ENCODE measurements at places on chromosomes 7 and 10. TPM values are rescaled to one million over a fixed set of nuclear protein-coding genes. Genes with fewer than 3 reads are reported as not detected.

GRCh38 chr10:89632824-89633223, 12.2 kb downstream of the PANK1 start:
- no peak for DNase-seq

DNA sequence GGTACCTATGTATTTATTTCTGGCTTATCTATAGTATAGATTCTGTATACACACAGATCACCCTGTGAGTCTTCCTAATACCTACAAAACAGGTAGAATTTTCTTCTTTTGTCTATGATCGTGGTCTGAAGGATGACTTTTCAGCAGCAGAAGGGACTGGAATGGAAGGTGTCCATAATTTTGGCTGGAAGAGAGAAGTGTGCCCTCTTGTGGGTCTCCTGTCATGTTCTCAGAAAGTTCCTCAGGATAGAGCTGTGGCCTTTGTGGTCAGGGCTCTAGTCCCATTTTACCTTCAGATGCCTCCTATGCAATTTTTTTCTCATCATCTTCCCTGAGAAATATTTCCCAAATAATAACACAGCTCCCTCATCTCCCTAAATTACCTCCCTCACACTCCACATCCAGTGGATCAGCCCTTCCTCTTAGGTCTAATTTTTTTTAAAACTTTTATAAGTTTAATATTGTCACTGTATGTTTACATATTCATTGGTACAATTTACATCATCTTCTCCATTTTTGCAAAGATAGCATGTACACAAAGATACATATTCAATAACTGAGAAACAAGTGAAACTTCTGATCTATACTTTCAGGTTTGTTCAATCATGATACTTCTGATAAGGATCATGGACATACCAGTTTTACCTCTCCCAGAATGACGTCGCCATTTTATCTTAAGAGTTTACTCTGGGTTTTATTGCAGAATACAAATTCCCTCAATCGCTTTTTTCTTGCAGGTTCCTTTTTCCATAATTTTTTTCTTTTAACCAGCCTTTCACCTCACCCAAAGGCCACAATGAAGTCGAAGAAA, 112.7 kb downstream of the REEP3 start:
- no peak for DNase-seq

YKT6 gene
- 49.4 TPM for total RNA-seq

DNA sequence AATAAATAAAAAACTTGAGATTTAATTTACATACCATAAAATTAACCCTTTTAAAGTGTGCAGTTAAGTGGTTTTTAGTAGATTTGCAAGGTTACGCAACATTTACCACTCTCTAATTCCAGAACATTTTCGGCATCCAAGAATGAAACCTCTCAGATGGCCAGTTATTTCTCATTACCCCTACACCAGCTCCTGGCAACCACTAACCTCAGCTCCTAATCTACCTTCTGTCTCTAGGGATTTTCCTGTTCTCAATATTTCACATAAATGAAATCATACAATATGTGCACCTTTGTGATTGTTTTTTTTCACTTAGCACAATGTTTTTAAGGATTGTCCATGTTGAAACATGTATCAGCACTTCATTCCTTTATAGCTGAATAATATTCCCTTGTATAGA, 45.1 kb downstream of the INPP5F start:
- no peak for DNase-seq

DNA sequence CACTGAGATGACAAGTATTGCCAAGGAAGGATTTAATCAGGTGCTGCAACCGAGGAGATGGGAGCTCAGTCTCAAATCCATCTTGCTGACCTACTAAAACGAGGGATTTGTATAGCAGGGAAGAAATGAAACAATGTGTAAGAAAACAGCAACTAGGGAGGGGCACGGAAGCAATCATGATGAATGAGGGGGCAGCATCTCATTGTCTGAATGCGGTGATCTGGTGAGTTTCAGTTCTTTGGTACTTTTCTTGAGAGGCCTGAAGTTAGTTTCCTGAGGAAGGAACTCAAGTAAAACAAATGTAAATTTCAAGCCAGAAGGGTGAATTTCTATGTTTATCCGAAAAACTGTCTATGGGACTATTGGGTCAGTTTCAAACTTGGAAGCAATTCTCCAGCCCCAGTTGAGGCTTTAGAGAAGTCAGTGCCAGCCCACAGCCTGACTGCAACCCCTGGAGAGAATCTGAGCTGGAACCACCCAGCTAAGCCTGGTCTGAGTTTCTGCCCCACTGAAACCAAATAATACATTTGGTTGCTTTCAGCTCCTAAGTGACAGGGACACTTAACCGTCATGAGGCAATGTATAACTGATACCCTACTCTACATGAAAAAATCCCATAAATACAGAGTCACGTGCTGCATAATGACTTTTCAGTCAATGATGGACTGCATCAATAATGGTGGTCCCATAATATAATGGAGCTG, 45.8 kb upstream of the TNS3 start:
- DNase-seq: no peak

DNA sequence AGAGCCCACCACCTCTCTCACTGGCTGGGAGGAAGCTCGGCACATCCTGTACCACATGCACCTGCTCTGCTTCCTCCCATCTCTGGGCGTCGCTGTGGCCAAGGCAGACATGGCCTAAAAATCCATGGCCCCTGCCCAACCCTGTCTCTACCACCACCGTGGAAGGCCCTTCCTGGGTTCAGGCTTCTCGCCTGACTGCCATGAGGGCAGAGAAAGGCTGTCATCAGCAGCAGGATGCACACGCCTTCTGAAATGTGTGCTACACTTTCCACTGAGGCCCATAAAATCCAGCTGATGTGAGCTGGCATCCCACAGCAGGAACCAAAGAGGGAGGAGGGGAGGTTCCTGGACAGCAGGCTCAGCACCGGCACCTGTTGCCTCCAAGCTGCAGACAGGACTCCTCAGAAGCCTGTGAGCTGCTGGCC, 93.4 kb downstream of the PTPRN2 start:
- no peak for DNase-seq

GRCh38 chr10:77756319-77757232, 119.0 kb upstream of the KCNMA1 start:
- DNase-seq: no peak

ABCC2 gene
- 2.1 TPM for total RNA-seq

NEBL gene
- 85.2 TPM for total RNA-seq

ELN gene
- total RNA-seq: 31.8 TPM

IDI1 gene
- 48.4 TPM for total RNA-seq

DNA sequence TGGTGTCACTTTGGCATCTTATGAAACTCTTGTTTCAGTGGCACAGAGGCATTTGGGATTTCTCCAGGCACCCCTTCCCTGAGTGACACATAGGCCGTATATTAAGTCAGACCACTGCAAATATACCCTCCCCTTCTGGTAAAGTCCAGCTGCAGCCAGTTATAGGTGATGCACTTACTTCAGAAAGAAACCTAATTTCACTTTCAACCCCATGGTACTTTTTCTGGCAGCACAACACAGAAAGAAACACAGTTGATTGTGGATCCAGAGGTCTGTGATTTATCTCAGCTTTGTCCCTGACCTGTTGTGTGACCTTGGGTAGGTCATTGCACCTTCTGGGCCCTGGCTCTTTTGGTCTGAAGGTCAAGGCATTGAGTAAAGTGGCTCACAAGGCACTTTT, 173.2 kb downstream of the BUB3 start:
- no peak for DNase-seq

DNA sequence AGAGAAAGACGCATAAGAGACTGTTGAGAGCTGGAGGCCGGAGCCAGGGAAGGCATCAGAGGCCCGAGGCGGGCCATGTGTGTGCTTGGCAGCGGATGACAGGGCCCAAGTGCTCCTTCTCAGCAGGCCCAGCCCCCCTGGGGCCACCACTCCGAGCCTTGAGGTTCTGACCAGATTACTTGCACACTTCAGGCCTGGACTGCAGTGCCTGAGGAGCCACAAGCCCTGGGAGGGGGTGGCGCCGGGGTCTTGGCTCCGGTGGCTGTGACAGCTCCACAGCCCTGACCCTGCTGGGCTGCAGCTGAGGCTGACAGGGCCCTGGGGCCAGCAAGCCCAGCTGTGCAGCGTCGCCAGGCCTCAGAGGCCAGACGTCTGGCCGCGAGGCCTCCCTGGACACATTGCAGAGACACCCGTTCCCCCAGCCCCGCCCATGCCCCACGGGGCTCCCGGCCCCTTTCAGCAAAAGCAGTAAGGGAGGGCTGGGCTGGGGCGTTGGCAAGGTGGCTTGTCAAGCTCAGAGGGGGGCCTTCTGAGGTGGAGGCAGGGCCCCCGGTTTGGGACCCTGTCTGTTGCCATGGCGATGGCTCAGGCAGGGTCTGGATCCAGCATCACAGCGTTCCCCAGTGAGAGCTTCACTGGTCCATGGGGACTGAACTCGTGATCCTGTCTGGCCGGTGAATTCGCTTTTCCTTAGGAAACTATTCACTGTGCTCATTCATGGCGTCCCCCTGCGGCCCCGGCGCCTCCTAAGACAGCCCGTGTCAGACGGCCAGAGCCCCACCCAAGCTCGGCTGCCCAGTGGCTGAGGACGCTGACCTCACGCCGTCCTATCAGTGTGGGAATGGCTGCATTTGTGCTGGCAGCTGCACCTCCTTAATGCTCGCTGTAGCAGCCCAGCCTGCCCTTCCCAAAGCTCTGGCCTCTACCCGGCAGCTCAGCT, 5.7 kb downstream of the ELN start:
- DNase-seq: no peak

DNA sequence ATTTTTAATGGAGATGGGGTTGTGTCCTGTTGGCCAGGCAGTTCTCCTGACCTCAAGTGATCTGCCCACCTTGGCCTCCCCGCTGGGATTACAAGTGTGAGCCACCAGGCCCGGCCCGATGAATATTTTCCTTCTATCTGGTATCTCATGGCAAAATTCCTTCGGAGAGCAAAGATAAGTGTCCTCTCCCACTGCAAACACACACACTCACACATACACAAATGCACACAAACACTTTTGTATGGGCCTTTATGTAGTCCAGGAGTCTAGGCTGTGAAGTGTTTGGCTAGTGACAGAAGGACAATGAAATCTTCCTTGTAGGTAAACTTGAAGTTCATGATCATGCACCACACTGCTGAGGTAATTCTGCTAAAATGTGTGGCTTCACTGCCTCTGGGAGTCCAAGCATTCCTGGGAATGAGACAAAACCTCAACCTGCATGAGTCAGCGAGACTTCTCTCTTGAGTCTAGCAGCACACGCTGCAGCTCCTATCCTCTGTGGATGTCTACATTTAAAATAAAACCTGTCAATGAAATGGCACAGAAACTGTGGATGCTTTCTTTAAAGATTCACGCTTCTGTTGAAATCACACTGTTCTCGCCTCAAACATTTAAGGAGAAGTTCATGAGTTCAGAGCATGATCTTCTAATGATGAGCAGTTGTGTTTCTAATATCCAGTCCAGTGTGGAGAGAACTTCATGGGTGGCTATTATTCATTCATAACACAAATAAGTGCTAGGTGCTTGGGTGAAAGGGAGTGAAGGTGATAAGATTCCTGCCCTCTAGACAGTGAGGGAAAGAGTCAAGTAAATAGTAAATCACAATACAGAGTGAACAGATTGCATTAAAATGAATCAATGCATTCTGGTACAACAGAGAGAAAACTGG, 96.5 kb downstream of the NRP1 start:
- no peak for DNase-seq

DNA sequence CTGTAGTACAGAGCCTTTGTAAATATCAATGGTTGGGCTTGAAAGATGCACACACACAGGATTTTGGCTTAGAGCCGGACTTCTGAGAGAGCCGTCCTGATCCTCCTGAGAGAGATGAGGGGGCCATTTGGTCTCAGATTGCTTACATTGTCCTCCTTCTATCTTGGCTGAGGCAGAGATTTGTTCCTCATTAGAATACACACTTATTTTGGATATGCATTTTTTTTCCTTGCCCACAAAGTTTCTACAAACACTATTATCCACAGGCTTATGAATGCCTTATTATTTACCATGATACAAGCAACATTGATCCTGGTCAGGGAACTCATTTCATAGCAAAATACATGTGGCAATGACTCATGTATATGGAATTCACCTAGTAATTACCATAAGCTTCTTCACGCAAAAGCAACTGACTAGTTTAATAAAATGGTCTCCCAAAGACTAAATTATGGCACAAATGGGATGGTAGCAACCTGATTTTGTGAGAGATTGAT, 175.3 kb downstream of the MDFIC start:
- DNase-seq: no peak

SPDYE2B gene
- not detected for total RNA-seq

- no peak for DNase-seq
These were observed 256.1 kb downstream of the ZMYND11 start for GRCh38 chr10:391305-391704.

- DNase-seq: no peak
These were observed 100.8 kb downstream of the C10orf90 start for GRCh38 chr10:126569513-126570244.

DNA sequence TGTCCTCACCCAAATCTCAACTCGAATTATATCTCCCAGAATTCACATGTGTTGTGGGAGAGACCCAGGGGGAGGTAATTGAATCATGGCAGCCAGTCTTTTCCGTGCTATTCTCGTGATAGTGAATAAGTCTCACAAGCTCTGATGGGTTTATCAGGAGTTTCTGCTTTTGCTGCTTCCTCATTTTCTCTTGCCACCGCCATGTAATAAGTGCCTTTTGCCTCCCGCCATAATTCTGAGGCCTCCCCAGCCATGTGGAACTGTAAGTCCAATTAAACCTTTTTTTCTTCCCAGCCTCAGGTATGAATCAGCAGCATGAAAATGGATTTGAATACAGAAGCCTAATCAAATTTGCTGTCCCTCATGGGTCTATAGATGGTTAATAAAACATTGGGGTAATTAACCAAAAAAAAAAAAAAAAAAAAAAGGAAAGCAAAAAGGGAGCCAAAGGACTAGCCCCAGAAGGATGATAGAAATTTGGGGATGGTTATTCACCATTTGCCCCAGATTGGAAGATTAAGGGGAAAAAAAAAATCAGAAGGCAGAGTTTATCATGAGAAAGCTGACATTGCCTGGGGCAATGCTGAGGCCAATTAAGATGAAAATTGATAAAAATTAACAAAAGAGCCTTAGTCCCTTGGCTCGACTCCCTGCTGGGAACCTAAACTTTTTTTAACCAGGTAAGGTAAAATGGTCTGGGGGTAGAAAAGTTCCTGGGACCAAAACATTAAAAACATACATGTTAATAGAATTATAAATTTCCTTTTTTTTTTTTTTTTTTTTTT, 27.6 kb downstream of the AVL9 start:
- DNase-seq: no peak

GRCh38 chr7:155722118-155722517, 77.7 kb downstream of the RBM33 start:
- DNase-seq: no peak

DNA sequence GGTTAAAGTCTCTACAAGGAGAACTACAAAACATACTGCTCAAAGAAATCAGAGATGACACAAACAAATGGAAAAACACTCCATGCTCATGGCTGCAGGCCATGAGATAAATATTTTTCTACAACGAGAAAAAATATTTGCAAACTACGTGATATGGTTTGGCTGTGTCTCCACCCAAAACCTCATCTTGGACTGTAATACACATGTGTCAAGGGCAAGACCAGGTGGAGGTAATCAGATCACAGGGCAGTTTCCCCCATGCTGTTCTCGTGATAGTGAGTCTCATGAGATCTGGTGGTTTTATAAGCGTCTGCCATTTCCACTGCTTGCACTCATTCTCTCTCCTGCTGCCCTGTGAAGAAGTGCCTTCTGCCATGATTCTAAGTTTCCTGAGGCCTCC, 57.8 kb downstream of the COA1 start:
- no peak for DNase-seq

BTAF1 gene
- total RNA-seq: 105 TPM

SPDYE6 gene
- total RNA-seq: not detected

OPN4 gene
- total RNA-seq: not detected
